ENCODE measurements at places on chromosomes 2 and 18. TPM values are rescaled to one million over a fixed set of nuclear protein-coding genes. Genes with fewer than 3 reads are reported as not detected.

The KATNAL2 gene
- 0.25 TPM for total RNA-seq

The INPP5D gene
- total RNA-seq, result 29.4 TPM

The AQP12A gene
- not detected for total RNA-seq

The TSPYL6 gene
- not detected for total RNA-seq

The ERMN gene
- not detected for total RNA-seq

The KANSL1L gene
- 12.2 TPM for total RNA-seq

GRCh38 chr2:195408196-195408595, 248.8 kb upstream of the SLC39A10 start:
- no peak for DNase-seq

DNA sequence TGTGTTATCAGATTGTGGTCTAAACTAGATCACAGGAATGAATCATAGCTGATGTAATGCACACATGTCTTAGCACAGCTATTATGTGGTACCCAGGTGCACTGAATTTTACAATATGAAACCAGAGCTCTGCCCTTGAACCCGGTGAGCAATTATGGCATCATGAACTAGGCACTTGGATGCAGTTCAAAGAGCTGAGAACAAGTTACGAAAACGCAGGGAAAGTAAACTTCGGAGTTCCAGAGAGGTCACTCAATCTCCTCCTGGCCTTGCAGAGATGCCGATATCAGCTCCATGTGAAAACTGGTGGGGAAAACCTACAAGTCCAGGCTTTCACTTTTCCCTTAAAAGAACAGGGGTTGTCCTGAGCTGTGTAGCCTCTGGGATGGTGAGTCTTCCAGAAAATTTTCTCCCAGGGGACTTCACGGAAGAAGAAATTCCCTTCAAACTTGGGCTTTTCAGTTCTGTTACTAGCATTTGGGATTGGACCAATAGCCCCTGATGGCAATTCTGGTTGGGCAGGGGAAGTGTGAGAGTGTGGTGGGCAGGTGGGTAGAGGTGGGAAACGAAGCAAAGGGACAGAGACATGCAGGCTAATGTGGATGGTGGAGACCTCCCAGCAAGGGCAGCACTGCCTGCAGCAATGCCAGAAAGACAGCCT, 71.1 kb upstream of the SH3BP4 start:
- DNase-seq, result no peak

DNA sequence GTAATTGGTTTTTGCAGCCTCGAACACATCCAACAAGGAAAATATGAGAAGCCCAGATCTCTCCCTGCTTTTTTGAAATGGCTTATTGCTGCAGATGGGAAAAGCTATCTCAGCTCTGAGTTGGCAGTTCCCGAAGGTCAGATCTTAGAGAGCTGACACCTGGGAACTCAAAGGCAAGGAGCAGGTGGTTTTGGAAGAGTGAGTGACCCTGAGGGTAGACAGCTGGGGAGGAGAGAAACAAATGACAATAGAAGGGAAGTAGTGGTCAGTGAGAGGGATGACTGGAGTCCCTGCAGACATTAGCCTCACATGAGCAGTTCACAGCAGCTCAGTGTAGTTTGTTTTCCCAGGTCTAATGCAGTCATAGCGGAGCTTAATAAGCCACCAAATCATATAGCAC, 317.9 kb downstream of the STK39 start:
- DNase-seq, result no peak

DNA sequence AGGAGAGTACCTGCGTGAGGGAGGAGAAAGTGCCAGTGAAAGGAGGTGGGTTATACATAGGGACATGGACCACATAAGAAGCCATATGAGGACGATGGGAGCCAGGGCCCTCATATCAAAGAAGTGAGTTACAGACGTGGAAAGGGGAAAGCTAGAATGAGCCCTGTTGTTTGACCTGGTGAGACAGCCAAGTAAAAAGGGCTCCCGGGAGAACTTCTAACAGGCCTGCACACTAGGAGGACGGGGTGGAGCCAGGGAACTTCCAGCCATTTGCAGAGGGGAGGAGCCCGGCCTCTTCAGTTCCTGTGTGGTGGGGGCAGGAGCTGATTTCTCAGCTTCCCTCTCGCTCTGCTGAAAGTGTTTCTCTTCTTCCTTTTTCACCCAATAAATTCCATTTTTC, 84.1 kb upstream of the SLC66A3 start:
- DNase-seq, result no peak

- no peak for DNase-seq
These were observed 37.0 kb downstream of the STK39 start for GRCh38 chr2:168210216-168210894.

DNA sequence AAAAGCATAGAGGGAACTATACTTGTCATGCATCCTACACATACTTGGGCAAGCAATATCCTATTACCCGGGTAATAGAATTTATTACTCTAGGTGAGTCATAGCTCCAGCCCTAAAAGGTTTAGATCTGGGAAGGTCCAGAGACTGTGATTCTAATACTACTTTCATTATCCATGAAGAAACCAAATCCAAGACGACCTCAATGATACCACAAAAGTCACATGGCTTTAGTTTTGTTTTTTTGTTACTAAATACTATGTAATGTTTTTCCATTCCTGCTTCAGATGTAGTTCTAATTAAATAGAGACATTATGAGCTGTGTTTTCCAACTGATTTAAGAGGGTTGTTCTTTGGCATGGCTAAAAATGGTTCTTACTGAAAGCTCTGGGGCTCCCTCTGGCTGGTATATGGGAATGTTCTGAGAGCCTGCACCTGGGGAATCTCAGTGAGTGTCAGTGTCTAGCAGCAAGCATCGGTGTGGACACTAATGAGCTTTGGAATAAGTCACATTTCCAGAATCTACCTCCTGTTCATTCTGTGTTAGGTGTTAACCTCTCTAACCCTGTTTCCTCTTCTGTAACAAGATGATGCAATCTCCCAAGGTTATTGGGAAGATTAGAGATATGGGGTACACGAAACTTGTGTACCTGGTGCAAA, 20.5 kb upstream of the IL1RL2 start:
- DNase-seq, result peak; percentile 52

DNA sequence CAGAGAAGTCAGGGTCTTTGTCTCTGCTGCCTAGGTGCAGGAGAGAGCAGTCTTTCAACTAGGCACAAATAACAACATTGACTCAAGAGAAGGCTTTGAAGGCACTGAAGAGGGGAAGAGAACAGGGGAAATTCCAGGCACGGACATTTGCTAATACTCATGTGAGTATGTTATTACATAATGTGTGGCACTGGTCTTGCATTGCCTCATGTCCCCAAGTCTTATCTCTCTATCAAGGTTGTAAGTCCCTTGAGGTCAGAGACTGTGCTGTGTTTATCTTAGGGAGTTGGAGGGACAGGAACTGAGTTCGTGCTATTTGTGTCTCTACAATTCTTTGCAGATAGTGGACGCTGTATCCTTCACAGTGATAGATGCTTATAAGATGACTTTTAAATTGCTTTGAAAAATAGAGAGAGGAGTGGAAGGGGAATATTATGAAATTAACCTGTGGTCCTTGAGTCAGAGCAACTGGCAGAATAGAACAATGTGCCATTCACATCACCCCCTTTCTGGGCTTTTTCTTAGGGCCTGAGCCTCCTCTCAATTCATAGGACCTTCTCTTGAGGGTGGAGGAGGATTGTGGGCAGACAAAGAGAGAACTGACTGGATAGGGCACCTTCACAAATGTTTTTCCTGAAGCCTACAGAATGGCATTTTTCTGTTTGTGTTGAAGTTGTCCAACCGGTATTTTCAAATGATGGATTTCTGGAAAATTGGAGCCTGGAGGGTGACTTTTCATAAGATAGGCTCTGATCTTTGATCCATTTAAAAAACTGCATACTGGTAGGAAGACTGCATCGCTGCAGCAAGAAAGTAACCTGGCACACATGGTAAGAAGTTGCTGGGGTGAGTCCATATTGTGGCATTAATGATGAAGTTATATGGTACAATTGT, 96.6 kb upstream of the CXCR4 start:
- DNase-seq, result no peak

DNA sequence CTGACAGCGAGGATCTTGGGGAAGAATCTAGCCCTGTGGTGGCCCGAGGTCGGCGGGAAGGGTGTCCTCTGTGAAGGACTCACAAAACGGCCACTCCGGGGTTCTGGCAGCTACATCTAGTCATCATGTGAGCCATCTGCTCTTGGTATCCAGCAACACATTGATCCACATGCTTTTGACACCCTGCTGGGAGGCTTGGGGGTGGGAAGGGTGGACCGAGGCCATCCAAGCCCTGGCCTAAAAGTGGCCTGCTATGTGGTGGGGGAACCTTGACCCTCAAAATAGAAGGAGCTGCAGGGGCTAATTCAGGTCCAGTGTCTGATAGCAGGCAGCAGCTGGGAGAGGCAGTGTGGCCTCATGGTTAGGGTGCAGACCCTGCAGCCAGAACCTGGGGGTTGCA, 145.7 kb downstream of the CELF4 start:
- no peak for DNase-seq

GRCh38 chr2:20933714-20934113, 110.2 kb downstream of the APOB start:
- no peak for DNase-seq

Data from dermis microvascular lymphatic vessel endothelial cell (primary cell).